Astrocyte of the spinal cord (primary cell): ENCODE measurements at places on chromosomes 13 and 19.

- peak; percentile 45 for DNase-seq
Observed at GRCh38 chr19:49591731-49592485, 926 bp downstream of the PRR12 start.

GRCh38 chr13:106597186-106597585 is 29.2 kb upstream of the ARGLU1 start:
- DNase-seq, result no peak

DNA sequence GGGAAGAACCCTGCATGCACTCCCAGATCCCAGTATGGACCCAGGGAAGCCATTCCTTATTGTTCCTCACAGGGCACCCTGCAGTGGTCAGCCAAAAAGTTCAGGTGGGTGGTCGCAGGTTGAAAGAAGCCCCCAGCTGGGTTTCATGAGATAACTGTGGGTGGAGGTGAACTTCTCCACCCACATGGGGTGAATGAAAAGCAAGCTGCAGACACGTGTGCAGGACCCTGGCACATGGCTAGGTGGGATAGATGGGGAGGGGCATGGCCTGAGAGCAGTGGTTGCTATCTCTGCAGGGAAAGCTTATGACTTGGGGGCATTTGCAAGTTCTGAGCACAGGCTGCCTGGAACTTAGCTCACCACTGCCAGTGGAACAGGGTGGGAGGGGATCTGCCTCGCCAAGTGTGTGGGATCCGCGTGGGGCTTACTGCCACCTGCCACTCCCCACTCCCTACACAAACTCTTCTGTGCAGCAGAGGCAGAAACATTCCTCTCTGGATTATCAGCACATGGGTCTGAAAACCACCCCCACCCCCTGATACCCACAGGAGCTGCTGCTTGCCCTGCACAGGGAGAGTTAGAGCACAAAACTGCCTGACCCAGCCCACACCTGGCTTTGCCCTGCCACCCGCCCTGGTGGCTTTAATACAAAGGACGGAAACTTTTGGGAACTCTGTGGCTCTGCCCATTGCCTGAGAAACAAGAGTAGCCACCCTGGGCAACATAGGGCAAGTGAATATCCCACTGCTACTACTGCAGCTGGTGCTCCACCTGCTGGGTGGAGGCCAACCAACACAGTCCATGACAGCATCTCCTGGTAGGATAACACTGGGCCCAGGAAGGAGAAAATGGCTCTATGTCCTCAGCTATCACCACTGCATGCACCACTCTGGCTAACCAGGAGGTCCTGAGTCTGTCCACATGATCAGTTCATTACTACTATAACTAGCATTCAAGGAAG is 24.4 kb downstream of the PLA2G4C start:
- no peak for DNase-seq

DNA sequence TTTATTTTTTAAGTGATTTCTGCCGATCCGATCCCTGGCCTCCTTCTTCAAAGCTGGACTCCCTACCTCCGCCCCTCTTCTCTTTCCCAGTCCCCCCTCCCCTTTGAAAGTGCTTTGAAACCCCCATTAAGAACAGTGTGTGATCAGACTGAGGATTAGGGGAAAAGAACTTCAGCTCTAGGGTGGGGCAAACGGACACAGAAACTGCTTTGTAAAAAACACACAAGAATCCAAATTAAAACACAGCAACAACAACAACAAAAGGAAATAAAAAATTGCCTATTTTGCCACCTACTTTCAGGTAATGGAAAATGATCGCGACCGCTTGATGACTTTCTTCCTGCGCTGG is 1.4 kb downstream of the SPRY2 start:
- DNase-seq, result peak; percentile 70

- no peak for DNase-seq
Observed at GRCh38 chr19:31666126-31666525, 316.9 kb upstream of the TSHZ3 start.

- peak; percentile 68 for DNase-seq
Observed at GRCh38 chr13:64158908-64159307, 2743.3 kb upstream of the PCDH20 start.

GRCh38 chr19:34574704-34575103 is 93.1 kb downstream of the WTIP start:
- no peak for DNase-seq

GRCh38 chr13:89514534-89515312 is 1832.8 kb upstream of the MIR17HG start:
- peak; percentile 73 for DNase-seq

- peak; percentile 3 for DNase-seq
Observed at GRCh38 chr19:3821857-3822364, 35.7 kb upstream of the MATK start.

DNA sequence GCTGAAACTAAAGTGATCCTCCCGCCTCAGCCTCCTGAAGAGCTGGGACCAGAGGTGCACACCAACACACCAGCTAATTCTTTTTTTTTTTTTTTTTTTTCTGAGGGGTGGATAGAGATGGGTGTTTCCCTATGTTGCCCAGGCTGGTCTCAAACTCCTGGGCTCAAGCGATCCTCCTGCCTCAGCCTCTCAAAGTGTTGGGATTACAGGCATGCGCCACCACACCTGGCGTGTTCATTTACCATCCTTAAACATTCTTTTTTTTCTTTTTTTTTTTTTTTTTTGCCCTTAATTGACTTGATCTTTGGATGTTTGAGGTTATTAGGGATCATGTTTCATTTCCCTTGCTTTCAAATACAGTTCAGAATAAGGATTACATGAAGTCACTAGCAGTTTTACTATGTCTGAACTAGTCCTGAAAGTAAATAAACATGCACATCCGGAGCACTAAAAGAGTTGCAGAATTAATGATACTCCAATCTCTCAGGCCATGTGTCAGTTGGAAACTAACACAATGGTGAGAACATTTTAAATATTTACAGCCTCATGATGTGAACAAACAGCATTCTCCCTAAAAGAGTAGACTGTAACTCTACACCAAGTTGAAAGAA is 10.2 kb downstream of the UTP14C start:
- no peak for DNase-seq

GRCh38 chr19:862581-863314 is 3.3 kb downstream of the CFD start:
- DNase-seq, result peak; percentile 36

- peak; percentile 33 for DNase-seq
Observed at GRCh38 chr13:42328672-42329071, 56.7 kb downstream of the AKAP11 start.

- no peak for DNase-seq
Observed at GRCh38 chr19:3420244-3420755, 53.9 kb downstream of the NFIC start.

DNA sequence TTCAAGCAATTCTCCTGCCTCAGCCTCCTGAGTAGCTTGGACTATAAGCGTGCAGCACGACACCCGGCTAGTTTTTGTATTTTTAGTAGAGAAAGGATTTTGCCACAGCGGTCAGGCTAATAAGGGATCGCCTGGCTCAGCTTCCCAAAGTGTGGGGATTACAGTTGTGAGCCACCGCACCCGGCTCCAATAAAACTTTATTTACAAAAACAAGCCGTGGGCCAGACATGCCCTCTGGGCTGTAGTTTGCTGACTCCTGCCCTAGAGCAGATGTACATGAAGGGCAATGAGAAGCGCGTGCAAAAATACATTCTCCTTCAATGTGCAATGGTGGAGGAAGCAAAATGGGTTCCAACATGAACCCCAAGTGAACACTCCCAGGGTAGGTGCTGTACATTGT is 13.7 kb upstream of the MED26 start:
- DNase-seq, result no peak

DNA sequence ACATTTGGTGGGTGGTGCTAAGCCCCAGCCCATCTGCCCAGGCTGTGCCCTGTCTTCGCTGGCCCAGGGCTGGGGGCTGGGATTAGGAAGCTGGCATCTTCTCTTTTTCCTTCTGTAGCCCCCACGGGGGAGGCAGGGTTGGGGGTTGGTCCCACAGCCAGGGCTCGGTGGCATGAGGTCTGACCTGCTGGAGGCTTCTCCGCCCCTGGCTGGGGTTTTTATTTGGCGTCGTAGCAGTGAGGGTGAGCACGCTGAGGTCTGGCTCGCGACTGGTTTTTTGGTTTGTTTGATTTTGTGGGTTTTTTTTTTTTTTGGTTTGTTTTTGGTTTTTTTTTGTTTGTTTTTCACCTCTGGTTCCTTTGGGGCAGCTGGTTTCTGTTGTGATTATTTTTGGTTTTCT is 14.7 kb downstream of the ZNF574 start:
- DNase-seq, result no peak

DNA sequence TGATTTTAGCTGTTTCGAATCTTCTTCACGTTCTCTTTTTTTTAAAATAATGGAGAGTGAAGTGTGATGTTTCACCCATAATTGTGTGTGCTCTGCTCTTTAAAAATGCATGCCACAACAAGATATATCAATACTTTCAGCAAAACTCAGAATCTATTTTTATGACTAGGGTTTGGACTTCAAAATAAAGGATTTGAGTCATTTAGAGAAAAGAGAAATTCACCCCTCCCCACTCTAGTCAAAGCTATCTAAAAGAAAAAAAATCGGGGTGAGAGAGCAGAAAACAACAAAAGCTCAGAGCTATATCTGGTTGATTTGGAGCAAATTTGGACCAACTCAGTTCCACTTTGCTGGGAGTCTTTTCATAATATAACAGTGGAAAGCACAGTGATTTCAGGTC is 244.5 kb downstream of the DNAJC15 start:
- DNase-seq, result no peak

DNA sequence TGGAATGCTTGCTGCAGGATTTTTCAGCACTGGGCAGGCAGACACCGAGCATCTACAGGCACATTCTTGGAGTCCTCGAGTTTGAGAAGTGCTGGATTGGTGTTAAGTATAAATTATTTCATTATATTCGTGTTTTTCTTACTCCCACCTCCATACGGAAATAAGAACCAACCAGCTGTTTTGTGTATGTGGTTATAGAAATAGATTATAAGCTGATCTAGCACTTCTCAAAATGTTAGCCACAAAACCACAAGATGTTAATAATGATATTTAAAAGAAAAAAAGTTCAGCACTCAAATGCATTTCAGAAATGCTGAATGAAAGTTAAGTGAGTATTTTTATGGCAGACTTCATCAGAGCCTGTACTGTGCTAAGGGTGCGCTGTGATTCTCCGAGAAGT is 24.0 kb upstream of the TEX29 start:
- DNase-seq, result no peak

DNA sequence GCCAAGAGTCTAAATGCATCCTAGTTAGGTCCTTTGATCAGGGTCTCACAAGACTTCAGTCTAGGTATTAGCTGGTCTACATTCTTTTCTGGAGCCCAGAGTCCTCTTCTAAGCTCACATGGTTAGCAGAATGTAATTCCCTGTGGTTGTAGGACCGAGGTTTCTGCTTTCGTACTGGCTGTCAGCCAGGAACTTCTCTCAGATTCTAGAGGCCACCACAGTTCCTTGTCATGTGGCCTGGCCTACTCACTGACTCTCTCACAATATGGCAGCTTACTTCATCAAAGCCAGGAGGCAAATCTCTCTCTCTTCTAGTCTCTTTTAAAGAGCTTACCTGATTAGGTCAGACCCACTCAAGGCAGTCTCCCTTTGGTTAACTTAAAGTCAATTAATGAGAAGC is 82.9 kb downstream of the POU4F1 start:
- no peak for DNase-seq

- DNase-seq, result no peak
Observed at GRCh38 chr19:23771316-23771715, 12.6 kb upstream of the ZNF681 start.

GRCh38 chr13:64471916-64472315 is 2758.2 kb downstream of the PCDH9 start:
- peak; percentile 65 for DNase-seq

DNA sequence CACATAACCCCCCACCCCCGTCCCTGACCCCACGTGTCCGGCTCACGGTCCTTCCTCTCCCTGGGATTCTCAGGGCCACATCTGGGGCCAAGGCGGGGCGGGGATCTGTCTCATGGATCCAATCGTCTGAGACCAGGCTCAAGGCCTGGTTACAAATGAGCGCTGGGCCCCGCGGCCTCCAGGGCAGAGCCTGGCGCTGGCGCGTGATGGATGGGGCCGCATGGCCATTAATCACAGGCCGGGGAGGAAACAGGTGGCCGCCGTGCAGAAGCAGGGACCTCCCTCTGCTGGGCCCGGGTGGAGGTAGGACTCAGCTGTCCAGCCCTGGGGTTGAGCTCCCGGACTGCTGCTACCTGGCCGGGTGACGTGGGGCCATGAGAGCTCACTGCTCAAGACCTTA is 5.8 kb upstream of the TLE5 start:
- DNase-seq, result no peak

- no peak for DNase-seq
Observed at GRCh38 chr19:3462991-3463713, 17.2 kb downstream of the SMIM24 start.

- peak; percentile 45 for DNase-seq
Observed at GRCh38 chr19:5948752-5949564, 29.0 kb downstream of the RANBP3 start.

DNA sequence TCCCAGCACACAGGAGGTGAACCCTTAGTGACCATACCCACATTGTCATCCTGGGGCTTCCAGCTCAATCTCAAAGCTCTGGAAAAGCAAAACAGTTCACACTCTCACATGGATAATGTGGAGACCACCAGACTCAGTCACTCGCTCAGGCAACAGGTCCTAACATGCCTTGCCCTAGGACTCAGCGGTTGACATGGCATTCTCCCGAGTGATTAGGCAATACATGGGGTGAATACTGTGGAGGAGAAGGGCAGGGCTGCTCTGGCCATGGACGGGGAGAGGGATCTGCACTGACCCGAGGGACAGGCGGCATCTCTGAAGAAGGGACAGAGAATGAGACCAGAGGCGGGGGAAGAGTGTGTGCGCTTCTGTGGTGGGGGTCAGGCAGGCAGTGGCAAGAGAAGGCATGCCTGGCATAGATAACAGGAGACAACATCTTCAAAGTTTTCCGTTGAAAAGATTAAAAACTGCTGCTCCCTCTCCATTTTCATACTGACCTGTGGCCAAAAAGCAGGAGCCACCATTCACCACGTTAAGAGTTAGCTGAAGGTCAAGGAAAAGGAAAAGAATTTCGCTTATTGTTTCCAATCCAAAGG is 44.5 kb upstream of the EPHX3 start:
- no peak for DNase-seq

DNA sequence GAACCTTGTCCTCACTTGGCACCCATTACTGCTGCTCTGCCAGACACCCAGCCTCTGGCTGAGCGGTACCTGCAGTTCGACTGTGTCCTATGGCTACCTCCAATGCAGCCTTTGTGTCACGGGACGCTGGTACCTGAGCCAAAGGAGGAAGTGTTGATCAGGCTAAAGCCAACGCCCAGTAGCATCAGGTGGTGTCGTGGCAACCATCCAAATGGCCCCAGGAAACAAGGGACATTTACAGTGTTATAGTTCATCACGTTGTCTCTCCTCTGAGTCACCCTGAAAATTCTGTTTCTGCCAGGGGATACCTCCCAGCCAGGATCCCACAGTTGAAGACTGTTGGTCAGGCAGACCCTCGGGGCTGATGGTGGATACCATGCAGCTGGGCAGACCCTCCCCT is 10.1 kb downstream of the RHPN2 start:
- DNase-seq, result no peak
